ENCODE measurements at places on chromosomes 11 and 22.

GRCh38 chr11:66887526-66887925, 30.7 kb downstream of the LRFN4 start:
- DNase-seq, result no peak

DNA sequence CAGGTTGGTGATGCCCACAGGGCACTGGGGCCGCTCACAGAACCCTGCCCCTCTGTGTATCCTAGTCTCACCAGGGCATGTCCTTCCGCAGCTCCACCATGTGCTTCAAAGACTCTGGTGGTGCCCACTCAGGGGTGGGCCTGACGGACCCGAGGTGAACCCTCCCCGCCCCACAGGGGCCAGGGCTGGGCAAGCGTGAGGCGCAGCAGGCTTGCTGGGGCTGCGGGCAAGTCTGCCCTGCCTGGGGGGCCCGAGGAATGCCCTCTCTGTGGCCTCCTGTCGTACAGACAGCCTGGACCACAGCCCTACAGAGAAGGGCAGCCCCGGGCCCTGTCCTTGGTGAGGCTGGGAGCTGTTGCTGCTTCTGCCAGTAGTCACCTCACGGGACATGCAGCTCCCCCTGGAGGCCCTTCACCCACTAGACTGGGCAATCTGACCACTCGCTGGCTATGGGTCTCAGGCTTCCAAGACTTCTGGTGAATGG, 40.2 kb downstream of the TBX1 start:
- DNase-seq, result no peak

- DNase-seq, result no peak
Measured at GRCh38 chr11:60872961-60873524, 5.7 kb downstream of the ZP1 start.

GRCh38 chr22:46262449-46263215, 511 bp downstream of the PKDREJ start:
- peak; percentile 39 for DNase-seq

DNA sequence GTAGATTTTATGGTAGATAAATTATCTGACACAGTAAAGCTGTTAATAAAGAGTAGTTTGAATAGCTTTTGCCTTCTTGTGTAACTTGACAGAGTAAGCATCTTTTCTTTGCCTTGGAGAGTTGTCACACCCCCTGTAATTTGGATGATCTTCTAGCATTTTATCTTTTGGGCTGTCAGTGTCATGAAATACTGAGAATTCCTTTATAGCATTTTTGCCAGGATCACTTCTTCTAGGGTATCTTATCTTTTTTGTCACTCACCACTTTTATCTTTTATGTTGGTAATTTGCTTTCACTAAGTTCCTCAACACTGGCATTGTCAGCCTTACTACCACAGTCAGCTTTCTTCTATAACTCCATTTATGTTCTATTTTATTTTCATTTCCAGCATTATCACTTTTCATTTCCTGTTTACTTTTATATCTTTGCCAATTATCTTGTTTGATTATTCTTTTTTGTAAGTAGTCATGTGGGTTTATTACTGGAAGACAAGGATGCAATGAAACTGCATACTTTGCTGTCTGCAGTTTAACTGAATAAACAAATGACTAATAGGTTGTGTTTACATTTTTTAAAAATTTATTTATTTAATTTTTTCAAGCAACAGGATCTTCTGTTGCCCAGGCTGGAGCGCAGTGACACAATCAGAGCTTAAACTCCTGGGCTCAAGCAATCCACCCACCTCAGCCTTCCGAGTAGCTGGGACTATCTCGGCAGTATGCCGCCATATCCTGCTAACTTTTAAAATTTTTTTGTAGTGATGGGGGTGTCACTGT, 28.1 kb upstream of the ACAT1 start:
- DNase-seq, result no peak

DNA sequence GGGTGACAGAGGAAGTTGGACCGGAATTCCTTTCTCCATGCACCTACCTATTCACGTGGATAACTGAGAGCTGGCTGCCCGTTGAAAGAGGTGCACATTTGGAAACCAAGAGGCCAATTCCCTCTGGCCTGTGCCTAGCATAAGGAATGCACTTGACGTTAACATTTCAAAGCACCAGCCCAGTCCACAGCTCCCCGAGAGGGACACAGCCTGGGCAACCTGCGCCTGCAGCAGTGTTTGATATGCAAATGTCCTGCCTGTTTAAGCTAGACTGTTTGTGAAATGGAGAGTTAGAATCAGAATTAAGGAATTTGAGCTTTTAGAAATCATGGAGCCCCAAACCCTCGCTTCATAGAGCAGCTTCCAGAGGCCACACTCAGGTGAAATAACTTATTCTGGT, 126.1 kb downstream of the DSCAML1 start:
- no peak for DNase-seq

GRCh38 chr11:69024509-69024908, 11.5 kb upstream of the MRGPRF start:
- DNase-seq, result no peak

GRCh38 chr22:20225693-20225966, 42.5 kb downstream of the RTN4R start:
- no peak for DNase-seq

DNA sequence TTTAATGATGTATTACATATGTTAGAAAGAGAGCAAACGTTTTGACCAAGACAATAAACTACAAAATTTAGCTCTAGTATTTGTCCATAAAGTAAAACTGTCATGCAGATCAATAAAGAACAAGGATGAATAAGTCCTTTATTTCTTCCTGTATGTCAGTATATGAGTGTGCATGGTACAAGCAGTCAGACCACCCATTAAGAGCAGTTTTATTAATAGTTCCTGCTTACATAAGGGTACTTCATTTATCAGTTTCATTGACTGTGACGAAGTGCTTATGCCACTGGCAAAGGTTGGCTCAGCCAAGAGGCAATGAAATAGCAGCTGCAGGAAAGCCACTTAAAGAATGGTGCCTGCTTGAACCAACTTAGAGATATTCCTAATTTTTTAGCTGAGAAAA, 913.0 kb upstream of the CNTN5 start:
- no peak for DNase-seq
